T-helper 1 cell (primary cell): ENCODE measurements at places on chromosomes 11 and 22.

- no peak for DNase-seq
Measured at GRCh38 chr11:125123947-125124617, 12.7 kb upstream of the TMEM218 start.

DNA sequence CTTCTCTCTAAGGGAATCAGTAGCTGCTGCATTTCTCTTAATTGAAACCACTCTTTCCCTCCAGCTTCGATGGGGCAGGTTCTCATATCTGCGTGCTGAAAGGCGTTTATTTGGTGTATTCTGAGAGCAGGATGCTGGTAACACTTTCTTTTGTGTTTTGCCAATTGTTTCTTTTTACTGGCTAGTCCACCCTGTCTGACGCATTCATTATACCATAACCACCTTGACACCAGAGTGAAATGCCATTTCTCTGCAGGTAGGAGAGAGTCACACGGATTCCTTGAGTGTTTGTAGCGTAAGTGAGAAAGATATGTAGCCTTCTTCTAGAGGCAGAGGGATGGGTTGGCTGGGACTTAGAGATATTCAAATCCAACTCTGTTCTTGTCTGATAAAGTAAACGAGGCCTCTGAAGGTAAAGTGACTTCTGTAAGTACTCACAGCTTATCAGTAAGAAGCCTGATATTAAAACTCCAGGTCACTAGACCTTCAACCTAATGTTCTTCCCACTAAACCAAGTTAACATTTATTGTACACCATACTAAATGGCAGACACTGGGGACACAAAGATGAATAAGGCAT, 21.4 kb downstream of the CD44 start:
- no peak for DNase-seq

GRCh38 chr11:62489204-62489603, 57.4 kb downstream of the AHNAK start:
- DNase-seq, result no peak

DNA sequence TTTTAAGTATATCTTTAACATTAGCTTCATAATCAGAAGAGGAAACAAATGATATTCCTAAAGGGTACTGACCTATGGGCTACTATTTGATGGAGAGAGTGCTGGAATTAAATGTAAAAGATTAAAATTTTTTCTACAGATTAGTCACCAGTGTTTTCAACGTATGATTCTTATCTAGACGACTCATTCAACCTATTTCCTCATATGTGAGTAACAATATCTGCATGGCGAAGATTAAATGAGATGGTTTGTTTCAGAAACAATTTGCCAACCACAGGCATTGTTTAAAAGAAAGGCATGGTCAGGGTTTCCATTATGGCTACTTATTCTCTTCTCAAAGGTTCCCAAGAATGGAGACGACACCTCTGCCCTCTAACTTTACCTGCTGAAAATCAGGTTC, 20.4 kb downstream of the OR56B4 start:
- no peak for DNase-seq
